ENCODE measurements at places on chromosomes 12 and 14.

- no peak for DNase-seq
Measured at GRCh38 chr14:64364907-64365306, 23.2 kb upstream of the MTHFD1 start.

- DNase-seq = no peak
Measured at GRCh38 chr14:105126981-105127329, 41.6 kb downstream of the JAG2 start.

GRCh38 chr14:28764257-28765160, 2.1 kb upstream of the FOXG1 start:
- peak; percentile 78 for DNase-seq

GRCh38 chr14:30337456-30337855, 221.5 kb upstream of the G2E3 start:
- DNase-seq = no peak

DNA sequence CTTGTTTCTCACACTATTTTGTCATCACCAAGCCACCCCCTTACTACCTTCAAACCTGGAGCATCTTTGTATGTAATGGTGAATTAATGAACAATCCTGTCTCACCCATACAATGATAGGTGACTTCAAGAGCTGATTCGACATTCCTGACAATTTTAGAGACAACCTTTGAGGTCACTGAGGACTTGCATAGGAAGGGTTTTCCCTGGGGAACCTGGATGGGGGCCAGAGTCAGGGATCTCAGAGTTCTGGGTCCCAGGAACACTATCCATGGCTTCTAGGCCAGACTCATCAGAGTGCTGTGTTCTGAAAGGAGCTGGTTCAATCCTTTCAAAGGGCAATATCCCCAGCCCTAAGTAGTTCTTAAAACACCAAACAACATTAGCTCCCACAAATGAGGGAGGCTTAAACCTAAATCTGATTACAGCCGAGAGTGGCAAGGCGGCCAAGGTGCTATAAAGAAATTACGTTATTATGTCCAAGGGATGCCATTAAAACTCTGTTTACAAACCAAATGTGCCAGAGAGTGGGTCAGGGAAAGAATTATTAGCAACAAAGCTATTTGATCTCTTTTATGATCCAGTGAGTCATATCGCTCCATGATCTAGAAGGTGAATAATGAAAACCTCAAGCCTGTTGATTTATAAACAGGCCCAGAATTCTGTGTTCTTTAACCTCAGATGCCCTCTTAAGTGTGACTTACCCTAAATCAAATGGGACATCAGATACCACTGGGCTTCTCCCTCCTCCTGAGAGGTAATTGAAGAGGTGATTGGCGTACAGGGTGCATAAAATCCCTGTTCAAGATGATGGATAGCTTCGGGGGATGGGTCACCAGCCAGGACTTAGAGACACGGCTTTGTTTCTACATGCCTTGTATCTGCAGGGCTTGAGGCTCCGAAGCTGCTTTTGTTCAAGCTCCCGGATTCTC, 230.2 kb upstream of the TBX3 start:
- DNase-seq = no peak

DNA sequence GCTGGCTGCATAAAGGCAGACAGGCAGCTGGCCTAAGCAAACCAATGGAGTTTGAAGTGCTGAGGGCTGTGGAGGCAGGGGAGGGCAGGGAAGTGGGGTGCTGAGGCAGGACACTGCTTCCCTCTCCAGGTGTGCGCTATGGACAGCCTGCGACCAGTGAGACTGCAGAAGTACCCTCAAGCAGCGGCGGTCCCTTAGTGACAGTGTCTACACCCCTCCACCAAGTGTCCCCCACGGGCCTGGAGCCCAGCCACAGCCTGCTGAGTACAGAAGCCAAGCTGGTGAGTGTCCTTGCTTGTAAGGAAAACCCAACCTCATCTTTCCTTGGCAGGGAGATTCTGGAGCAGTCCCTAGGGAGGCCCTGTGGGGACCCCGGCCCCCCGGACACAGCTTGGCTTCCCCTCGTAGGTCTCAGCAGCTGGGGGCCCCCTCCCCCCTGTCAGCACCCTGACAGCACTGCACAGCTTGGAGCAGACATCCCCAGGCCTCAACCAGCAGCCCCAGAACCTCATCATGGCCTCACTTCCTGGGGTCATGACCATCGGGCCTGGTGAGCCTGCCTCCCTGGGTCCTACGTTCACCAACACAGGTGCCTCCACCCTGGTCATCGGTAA, 17.9 kb downstream of the HNF1A start:
- DNase-seq = no peak

- no peak for DNase-seq
Measured at GRCh38 chr12:42166501-42166900, 21.8 kb upstream of the GXYLT1 start.

- peak; percentile 73 for DNase-seq
Measured at GRCh38 chr12:9707864-9708808, 24.8 kb downstream of the CLECL1 start.

GRCh38 chr12:32413412-32413811, 14.1 kb downstream of the FGD4 start:
- DNase-seq = no peak

DNA sequence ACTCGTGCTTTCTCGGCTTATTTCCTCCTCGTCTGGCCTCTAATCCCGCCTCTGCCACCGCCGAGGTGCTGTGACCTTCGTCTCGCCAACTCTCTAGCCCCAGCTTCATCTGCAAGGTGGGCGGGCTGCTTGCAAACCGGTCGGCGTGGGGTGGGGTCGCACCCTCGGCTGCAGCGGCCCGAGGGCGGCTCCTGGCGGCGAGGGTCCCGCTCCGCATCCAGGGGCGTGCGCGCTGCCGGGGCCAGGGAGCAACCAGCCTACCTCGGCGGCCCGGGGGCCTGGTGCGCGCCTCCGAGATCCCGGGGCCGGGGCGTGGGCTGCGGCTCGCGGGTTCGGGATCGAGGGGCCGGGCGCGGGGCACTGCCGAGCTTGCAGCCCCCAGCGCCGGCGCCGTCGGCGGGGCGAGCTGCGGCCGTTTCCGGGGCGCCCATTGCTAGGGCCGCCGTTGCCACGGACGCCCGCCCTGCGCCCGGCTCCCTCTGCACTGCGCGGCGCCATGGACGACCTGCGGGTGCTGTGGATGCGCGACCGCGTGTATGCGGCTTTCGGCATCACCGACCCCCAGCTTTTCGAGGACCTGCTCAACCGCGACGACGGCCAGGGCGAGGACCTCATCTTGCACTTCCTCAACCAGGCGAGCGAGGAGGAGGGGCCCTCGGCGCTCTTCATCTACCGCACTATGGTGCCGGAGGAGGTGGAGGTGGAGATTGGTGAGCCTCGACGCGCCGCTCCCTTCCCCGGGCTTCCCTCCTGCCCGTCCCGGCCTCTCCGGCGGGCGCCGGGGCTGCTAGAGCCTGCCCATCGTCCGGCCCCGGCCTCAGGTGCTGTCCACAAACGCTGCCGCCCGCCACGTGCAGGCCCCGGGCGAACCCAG, at the start of gene DNAH10:
TSS of gene DNAH10 (plus strand) at position 461 of the 874 bp plus-strand sequence. CDS start at position 497, 36 bp downstream.
- DNase-seq = peak; percentile 92

DNA sequence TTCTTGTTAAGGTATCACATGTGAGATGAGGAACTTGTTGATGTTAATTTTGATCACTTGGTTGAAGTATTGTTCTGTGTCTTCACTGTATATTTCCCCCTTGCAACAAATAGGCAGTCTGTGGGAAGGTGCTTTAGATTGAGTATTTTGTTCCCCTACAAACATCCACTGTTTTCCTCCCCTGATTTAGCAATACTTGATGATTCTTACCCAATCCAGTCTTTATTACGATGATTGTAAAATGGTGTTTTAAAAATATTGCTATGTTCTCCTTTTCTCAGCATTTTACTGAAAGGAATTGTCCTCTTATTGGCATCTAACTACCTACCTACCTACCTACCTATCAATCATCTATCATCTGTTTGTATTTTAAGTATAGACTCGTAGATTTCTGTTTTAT, 66.3 kb downstream of the ETNK1 start:
- DNase-seq = no peak

DNA sequence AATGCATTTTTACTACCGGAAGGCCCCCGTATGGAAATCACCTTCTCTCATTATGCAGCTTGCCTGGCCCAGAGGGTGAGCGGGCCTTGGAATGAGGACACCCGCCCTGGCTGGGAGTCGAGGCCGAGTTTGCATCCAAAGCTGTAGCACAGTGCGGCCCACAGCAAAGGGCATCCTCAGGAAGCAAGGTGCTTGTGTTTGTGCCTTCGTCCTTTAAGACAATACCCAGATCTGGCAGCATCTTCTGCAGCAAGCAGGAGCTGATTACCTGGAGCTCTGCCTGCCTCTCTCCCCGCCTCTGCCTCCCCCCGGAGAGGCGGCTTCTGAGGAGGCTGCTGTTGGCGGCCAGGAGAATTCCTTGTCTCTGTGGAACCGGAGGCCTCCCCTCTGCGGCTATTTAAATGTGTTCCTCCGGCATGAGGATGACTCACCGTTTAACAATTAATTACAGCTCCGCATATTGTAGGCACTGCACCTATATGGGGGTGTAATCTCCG, 145.3 kb downstream of the CACNA1C start:
- peak; percentile 95 for DNase-seq

GRCh38 chr14:60656686-60657455, 7.6 kb upstream of the SIX1 start:
- DNase-seq = peak; percentile 78

- no peak for DNase-seq
Measured at GRCh38 chr12:131280426-131280825, 326.7 kb downstream of the ADGRD1 start.

- peak; percentile 89 for DNase-seq
Measured at GRCh38 chr12:121538699-121539061, 42.1 kb downstream of the KDM2B start.

DNA sequence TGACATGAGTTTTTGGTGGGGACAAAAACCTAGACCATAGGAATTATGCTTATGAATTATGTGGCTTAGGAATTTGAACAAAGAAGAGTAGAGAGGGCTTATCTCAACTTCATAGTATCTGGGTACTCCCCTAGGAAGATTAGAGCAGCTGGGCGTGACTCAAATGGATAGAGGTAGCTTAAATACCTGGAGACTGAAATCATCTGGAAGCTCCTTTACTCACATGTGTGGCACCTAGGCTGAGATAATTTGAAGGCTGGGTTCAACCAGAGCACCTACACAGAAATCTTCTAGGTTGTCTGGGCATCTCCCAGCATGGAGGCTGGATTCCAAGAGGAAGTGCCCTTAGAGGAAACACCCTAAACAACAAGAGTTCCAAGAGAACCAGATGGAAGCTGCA, 393.9 kb downstream of the ADAMTS20 start:
- no peak for DNase-seq

DNA sequence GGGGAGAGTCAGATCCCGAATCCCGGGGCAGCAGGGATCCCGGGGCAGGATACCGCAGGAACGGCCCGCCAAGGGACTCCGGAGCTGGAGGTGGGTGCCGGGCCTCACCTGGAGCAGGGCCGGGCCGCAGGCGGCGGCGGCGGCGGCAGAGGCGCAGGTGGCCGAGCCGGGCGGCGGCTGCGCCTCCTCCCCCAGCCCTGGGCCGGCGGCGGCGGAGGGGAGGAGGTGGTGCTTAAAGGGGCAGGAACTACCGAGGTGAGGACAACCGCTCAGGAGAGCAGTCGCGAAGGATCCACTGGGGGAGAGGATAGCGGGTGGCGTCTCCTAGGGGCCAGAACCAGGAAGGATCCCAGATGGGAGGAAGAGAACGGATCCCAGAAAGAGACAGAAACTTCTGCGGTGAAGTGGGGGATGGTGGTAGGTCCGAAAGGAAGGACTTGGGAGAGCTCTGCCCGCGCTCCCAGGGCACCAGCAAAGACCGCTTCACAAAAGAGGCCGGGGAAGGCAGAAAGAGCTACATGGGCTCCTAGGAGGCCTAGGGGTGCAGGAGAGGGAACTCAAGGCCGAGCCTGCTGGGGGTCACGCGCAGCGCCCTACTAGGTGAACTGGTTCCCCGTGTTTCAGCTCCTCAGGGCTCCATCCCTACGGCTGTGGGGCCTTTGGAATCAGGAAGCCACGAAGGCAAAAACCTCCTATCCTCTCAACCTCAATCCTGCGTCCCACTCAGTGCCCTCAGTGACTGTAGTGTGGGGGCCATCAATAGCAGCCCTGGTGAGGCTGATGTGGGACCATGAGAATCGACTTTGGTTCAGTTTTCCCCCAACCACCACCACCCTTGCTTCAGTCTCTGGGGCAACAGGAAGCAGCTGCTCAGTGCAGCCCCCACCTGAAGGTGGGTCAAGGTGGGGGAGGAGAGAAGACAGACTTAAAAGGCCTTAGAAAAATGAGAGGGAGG, 5.0 kb upstream of the BAZ2A start:
- peak; percentile 85 for DNase-seq

DNA sequence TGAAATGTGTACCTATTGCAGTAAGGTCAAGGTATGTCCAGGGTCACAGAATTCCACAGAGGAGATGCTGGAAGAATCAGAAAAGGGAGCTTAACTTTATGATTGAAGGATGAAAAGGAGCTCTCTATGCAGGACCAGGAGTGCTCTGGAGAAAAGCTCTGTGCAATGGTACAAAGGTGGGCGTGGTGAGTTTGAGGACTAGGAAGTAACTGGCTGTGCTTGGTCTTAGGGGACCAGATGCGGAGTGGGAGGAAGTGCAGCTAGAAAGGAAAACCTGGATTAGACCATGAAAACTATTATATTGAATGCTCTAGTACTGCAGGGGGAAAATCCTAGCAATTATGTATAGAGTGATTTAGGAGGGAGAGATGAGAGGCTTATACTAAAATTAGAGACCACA, 56.8 kb downstream of the BTG1 start:
- no peak for DNase-seq

- DNase-seq = no peak
Measured at GRCh38 chr12:25243680-25243990, 7.1 kb downstream of the KRAS start.

GRCh38 chr12:46300910-46301309, 32.1 kb upstream of the SLC38A1 start:
- DNase-seq = no peak

DNA sequence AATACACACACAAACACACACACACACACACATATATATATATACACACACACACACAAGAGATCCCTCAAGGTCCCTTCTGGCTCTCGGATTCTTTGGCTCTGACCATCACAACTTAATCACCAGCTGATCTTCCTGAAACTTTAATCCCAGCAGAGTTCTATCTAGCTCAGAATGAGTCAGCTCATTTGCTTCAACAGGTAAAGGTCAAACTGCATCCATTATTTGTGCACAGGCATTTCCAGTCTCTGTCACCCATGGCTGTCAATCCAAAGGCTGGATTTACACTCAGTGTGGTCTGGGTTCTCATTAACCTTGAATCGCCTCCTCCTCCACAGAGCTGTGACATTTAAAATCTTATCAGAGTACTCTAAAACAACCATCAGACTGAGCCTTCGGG, 113.3 kb upstream of the TMPO start:
- DNase-seq = no peak

GRCh38 chr14:53249059-53249458, 95.9 kb upstream of the DDHD1 start:
- no peak for DNase-seq

- DNase-seq = peak; percentile 86
Measured at GRCh38 chr12:8692573-8692972, 5.2 kb upstream of the RIMKLB start.

Measured in H9 (cell line).